ENCODE measurements at places on chromosomes 11 and 22. TPM values are rescaled to one million over a fixed set of nuclear protein-coding genes. Genes with fewer than 3 reads are reported as not detected.

Gene MTCH2
- total RNA-seq = 110 TPM

GRCh38 chr11:36098853-36099375 lies 155.1 kb downstream of the LDLRAD3 start:
- no peak for DNase-seq
- no peak overlapping the region for H3K4me3 ChIP-seq
- H3K27ac ChIP-seq = no peak overlapping the region
- H3K4me1 ChIP-seq = no peaks in the 10 kb centered on the region
- H3K27me3 ChIP-seq = peaks cover 7% of the 10 kb centered on the region

DNA sequence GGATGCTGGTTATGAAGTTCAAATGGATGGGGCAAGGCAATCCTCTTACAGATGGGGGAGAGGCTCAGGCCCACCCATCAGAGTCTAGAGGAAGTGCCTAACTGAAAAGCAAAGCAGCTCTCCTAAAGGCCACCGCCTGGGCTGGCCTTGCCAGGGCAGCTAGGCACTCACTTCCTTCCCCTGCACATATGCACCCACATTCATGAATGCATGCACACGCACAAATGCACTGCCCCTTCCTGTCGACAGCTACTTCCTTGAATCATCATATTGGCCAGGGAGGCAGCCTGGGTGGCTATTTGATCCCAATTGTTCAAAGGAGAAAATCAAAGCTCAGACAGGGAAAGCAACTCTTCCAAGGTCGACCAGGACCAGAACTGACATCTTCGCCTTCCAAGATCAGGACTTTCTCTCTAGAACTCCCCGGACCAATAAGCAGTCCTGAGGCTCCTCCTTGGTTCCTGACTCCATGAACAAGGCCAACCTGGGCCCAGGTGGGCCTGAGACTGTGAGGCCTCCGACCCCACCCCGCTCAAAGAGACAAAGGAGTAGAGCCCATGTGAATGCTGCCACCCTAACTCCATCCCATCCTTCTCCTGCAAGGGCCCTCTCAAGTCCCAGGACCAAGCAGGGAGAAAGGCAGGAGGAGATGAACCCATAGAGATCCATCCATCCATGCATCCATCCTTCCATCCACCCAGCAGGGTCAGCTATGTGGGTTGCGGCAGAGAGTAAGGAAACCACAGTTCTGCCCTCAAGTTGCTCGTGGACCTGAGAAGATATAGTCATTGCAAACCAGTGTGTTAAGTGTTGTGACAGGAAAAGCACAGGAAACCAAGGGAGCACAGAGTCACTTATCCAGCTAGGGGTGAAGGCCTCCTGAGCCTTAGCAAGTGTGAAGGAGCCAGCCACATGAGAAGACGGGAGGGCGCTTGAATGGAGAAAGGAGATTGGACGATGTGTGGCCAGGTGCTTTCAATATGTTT lies 35.4 kb upstream of the LMO1 start:
- no peaks in the 10 kb centered on the region for H3K36me3 ChIP-seq
- H3K4me1 ChIP-seq = no peaks in the 10 kb centered on the region
- H3K4me3 ChIP-seq = no peak overlapping the region
- no peak for DNase-seq
- no peak overlapping the region for H3K27ac ChIP-seq

DNA sequence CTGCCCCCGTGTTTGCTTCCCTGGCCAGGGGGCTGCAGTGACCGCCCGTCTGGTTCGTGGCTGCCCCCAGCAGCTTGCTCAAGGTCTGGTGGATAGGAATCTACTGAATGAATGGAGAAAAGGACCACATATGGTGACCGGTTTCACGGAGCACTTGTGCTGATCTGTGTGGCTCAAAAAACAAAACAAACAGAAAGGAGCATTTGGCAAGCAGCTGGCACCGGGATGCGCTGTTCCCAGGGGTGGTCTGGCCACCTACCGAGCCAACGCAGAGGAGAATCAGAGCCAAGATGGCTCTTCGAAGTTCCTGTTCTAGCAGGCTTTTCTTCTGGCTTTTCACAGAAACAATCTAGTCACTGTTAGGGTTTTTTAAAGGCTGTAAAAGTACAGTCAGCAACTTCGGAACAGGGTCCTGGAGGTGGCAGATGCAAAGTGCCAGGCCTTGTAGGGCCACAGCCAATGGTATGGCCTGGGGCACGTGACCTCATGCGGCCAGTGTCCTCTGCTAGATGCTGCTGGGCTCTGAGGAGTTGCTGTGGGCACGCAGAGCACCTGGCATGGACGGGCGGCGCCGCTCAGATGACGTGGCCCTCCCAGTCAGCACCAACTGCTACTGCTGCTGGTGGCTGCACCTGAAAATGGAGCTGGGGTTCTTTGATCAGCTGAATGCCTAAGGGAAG lies 27.3 kb upstream of the PACSIN2 start:
- H3K27me3 ChIP-seq = no peaks in the 10 kb centered on the region
- H3K27ac ChIP-seq = no peak overlapping the region
- no peak overlapping the region for H3K4me3 ChIP-seq
